ENCODE measurements at places on chromosomes 6 and 20.

DNA sequence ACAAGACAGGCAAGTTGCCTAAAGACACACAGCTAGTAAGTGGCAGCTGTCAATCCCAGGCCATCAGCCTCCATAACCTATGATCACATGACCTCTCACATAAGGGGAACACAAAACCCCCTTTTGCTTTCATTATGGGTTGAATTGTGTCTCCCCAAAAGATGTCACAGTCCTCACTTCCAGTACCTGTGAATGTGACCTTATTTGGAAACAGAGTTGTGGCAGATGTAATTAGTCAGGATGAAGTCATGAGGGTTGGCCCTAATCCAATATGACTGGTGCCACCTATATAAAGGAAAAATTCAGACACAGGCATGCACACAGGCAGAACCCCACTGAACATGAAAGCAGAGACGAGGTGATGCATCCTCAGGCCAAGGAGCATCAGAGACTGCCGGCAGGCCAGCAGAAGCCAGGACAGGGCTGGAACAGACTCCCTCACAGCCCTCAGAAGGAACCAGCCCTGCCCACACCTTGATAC is 33.6 kb downstream of the GFOD1 start:
- peak; percentile 41 for DNase-seq

GRCh38 chr6:154782193-154782592 is 49.0 kb downstream of the SCAF8 start:
- DNase-seq, result no peak

- DNase-seq, result no peak
Measured at GRCh38 chr6:30820193-30820592, 64.1 kb upstream of the DDR1 start.

GRCh38 chr6:158629367-158630221 is 14.9 kb downstream of the DYNLT1 start:
- peak; percentile 37 for DNase-seq

DNA sequence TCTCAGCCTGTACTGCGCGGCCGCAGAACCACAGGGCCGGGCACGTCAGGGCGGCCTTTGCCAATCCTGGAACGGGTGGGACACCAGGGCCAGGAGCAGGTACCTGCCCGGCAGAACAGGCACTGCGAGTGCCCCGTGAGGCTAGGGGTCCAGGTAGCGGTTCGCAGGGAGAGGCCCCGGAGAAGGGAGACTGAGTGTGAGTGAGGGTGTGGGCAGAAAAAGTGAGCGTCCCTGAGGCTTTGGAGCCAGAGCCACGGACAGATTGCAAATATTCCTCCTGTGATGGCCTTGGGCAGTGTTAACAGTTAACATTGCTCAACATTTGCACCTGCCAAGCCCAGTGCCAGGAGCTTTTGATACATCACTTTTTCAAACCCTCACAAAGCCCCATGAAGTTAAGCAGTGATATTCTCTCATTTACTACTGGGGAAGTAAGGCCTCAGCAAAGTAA is 491 bp downstream of the GNMT start:
- no peak for DNase-seq

GRCh38 chr6:139676718-139677117 is 302.3 kb upstream of the CITED2 start:
- DNase-seq, result no peak

- no peak for DNase-seq
Measured at GRCh38 chr20:25399037-25399430, 8.4 kb upstream of the ABHD12 start.

DNA sequence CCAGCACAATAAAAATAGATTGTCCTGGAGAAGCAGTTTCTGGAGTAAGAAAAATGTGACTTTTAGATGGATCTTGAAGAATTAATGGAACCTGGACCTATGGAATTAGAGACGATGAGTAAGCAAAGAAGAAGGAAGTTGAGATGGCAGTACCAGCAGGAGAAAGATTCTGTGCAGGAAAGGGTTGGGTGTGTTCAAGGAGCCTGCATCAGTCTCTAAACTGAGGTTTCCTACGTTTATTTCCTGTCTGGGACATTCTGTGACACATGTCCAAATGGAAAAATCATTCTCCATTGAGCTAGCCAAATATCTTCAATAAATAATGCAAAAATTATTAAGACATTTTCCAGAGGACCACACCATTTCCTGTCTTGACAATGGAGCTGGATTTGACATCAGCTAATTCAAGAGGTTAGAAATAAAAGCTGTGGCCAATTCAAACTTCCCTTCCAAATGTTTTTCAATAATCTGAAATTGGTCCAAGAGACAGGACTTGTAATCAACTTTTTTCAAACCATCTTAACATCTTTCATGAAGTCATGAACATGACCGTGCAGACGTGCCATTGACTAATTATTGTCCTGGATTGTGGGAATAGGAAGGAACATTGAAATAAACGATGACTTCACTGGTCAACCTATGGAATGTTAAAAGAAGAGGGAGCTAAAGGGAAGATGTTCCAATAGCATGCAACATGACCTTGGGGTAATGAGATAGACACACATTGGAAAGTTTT is 198.3 kb downstream of the ZNF217 start:
- DNase-seq, result no peak

DNA sequence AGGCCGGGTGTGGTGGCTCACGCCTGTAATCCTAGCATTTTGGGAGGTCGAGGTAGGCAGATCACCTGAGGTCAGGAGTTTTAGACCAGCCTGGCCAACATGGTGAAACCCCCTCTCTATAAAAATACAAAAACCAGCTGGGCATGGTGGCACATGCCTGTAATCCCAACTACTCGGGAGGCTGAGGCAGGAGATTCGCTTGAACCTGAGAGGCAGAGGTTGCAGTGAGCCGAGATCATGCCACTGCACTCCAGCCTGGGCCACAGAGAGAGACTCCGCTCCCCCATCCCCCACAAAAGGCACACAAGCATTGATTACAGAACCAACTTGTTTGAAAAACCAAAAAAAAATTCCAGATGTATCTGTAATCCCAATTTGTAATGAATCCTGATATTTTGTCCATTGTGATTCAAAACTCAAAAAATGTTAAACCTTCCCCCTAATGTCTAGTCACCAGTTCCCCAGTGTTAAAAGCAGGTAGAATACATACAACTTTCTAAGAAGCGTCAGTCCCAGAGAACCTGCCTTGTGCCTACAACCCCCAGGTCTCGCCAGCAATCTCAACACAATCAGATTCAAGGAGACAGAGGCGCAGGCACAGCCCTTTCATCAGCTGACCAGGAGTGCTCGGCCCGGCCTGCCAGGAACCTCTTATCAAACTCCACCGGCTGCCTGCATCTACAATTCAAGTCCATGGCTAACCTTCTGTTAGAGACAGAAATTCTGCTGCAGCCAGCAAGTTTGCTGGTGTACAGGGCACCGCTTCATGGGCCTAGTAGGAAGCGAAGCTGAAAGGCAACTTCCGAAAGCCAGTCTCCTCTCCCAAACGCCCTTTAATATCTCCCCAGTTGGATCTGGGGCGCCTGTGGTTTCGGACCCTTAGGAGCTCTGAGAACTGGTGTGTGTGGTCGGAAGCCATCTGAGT is 2.1 kb downstream of the EZR start:
- no peak for DNase-seq

GRCh38 chr6:10140824-10141223 is 274.1 kb downstream of the TFAP2A start:
- no peak for DNase-seq

GRCh38 chr6:144215402-144215931 is 65.2 kb downstream of the STX11 start:
- DNase-seq, result peak; percentile 23

- DNase-seq, result peak; percentile 80
Measured at GRCh38 chr6:106512048-106512967, 117.0 kb downstream of the RTN4IP1 start.

DNA sequence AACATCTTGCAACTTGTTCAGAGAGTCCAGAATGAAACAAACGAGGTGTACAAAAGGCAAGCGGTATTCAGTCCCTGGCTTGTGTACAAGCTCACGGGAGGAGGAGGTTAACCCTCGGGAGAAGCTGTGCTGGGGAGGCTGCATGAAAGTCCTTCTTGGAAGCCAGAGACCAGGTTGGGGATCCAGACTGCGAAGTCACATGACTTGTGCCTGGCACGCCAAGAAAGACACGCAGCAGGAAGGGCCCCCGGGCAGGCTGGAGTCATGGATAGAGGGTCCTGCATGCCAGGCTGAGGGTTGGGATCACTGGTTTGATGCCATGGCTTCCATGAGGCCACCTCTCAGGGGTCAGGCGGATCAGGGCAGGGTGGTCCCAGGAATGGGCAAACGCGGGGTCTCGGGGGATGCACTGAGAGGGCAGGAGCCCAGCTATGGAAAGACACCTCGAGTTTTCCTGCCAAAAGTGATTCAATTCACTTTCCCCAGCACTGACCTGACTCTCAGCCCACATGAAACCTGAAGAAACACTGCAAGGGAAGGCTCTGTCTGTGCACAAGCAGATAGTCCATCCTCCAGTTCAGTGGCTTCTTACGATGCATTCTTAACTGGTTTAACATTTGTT is 79.4 kb downstream of the DLL1 start:
- no peak for DNase-seq

DNA sequence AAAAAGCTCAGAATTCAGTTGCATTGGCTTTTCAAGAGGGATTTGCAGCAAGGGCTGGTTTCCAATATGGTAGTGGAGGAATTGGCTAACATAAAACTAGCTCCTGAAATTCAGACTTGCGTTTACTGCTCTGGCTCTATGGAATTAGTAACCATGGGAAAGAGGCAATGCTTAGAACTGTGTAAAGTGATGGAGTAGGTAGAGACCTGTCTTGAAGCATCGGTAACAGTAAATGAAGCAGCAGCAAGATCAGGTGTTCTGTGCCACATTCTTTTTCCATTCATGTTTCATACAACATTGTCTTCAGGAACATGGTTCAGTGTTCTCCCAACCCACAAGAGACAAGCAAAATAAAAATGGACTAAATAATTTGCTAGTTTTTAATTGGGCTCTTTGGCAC is 6.5 kb downstream of the IRF4 start:
- DNase-seq, result no peak

- DNase-seq, result peak; percentile 9
Measured at GRCh38 chr6:4553387-4553786, 222.8 kb upstream of the CDYL start.

DNA sequence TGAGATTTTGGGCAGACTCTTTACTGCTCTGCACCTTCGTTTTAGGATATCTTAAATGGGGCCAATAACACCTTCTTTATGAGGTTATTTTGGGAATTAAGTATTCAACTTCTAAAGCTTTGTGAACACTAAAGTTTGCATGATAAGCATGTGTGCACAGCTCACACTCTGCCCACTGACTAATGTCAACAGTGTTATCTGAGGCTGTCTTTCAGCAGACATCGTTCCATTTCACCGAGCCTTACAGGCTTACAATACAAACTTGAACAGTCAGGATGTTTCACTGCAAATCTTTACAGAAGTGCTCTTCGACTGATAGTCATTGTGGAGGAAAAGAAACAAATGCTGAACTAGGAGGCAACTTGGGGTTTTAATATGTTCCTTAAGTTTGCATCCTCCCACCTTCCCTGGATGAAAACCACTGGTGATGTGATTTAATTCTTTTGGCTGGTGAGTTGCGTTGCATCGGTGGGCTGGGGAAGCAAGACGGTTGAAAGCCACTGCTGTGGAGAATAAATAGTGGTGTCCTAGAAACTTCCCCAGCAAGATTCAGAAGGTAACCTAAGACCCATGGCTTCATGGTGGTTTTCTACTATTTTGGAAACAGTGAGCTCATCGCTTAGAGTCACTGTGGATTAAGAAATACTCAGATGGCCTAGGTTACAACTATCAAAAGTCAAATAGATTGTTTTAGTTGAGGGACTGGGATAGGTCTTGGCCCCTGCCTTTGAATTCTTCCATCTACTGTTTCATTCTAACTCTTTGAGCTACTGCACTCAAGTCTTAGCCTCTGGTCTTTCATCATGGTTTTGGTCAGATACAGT is 167.2 kb upstream of the MAP3K7 start:
- DNase-seq, result no peak

GRCh38 chr20:17610566-17611289 is 40.9 kb downstream of the DSTN start:
- DNase-seq, result peak; percentile 54

GRCh38 chr20:55936209-55936595 is 69.1 kb downstream of the CBLN4 start:
- DNase-seq, result no peak

- no peak for DNase-seq
Measured at GRCh38 chr6:170102038-170102437, 188.8 kb downstream of the DLL1 start.

GRCh38 chr6:84763003-84763885 is 1.2 kb downstream of the TBX18 start:
- no peak for DNase-seq

- DNase-seq, result no peak
Measured at GRCh38 chr6:154432533-154433476, 76.2 kb upstream of the IPCEF1 start.

GRCh38 chr20:24770628-24771541 is 178.2 kb upstream of the CST7 start:
- DNase-seq, result no peak

DNA sequence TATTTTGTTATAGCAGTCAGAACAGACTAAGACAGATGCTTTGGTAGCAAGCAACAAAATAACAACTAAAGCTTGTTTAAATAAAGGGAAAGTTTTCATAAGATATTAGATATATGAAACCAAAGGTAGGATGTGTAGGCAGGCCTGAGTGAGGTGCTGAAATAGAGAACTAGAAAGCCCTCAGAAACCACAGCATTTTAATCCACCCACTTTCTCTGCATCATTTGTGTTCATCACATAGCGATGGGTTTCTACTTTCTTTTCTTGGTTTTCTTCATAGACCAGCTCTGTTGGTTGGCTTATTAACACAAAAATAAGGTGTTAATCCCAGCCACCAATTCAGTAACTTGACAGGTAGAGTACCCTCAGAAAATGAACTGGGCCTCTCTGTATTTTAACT is 58.6 kb downstream of the RPS12 start:
- no peak for DNase-seq

GRCh38 chr6:36780442-36781177 is 58.6 kb downstream of the CPNE5 start:
- DNase-seq, result no peak

GRCh38 chr6:150183105-150183504 is 40.3 kb downstream of the PPP1R14C start:
- DNase-seq, result no peak

- DNase-seq, result peak; percentile 72
Measured at GRCh38 chr6:41940759-41941279, 789 bp downstream of the CCND3 start.

- DNase-seq, result no peak
Measured at GRCh38 chr6:25006565-25007001, 70.8 kb upstream of the RIPOR2 start.

GRCh38 chr6:143346004-143346403 is 104.5 kb downstream of the ADAT2 start:
- no peak for DNase-seq

- DNase-seq, result no peak
Measured at GRCh38 chr6:69894578-69895347, 28.4 kb downstream of the COL19A1 start.

- no peak for DNase-seq
Measured at GRCh38 chr6:105273589-105273988, 93.8 kb upstream of the POPDC3 start.

DNA sequence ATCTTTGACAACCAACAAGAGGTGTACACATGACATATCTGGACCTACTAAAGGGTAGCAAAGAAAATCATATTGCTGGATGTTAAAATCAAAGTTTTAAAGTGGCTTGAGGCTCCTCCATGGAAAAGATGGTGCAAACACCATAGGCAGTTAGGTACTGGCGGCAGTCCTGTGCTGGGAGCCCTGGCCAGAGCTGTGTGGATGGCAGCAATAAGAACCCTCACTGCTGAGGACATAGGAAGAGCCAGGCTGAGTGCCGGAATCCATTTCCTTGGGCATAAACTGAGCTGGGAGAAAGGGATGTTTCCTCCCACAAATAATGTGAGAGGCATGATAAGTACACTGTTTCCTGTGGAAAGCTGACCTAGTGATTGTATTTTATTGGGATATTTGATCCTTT is 89.9 kb downstream of the ARID1B start:
- DNase-seq, result no peak

- no peak for DNase-seq
Measured at GRCh38 chr20:20371681-20372080, 3.8 kb downstream of the INSM1 start.

Measured in activated CD4-positive, alpha-beta T cell treated with anti-CD3 and anti-CD28 coated beads, Interleukin-2, amount 50 U/mL, for 48 hours (primary cell).